ENCODE measurements at places on chromosomes 11 and 22.

DNA sequence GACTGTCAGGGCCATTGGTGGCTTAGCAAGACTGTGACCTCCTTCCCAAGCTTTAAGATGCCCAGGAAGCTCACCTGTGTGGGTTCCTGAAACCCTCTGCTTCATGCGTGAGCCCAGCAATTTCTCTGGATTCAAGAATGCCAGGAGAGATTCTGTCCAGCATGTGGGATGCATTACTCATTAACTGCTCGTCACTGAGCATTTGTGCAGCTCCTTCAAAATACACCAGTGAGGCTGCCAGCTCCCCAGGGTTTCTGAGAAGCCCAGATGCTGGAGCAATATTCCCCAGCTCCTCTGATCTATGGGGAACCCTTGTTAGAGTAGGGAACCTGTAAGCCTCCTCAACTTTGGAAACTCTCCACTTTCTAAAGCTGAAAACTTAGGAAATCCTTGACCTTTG, 126.5 kb downstream of the CHST1 start:
- DNase-seq = no peak

DNA sequence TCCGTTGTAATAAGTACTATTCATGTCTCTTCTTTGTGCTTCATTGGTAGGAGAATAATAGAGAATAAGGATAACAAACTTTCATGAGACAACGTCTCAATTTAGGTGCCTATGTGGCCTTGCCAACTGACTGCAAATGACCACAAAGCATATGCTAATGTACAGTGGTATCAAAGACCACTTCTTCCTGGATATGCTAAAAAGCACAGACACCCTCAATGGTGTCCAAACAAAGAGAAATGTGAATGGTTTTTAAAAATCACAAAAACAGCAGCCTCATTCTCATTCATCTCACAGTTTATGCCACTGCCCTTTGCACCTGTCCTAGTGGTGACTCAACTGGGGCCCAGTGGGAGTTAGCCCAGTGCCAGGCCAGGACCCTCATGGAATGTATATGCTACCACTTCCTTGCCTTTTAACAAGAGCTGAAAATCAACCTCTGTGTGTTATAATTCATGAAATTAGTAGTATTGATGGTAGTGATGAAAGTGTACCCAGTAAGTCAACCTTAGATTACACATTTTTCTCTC, 65.2 kb upstream of the MTMR2 start:
- DNase-seq = no peak

- no peak for DNase-seq
Measured at GRCh38 chr11:124893781-124894401, 3.8 kb downstream of the ROBO4 start.

DNA sequence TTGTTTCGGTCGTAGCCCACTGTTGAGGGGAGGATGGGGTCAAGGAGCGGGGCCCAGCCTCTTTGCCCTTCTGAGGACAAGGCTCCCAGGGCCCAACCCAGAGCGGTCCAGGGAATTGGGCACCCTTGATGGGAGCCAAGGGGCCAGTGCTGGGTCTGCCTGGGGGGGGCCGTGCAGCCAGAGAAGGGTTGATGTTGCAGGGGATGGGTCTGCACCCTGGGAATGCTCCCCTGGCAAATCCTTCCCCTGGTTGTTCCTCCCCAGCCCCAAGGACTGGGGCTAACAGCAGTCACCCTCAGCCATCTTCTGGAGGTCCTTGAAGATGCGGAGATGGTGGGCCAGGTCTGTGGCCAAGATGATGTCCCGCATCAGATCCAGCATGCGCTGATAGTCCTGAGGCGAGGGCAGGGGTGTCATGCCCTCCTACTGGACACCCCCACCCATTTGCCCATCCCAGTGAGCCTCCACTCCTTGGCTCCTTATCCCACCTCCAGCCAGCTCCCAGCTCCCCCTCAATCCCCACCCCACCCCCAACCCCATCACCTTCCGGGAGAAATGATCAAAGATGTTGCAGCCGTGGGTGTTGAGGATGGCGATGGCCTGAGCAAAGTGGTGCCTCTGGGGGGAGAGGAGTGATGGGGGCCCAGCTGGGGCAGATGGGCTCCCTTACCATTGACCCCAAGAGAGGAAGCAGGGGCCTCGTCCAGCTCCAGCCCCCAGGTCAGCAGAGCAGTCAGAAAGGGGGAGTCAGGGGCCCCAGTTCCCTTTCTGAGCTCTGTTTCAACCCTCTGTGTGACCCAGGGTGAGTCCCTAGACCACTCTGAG, 95.0 kb downstream of the PDE2A start:
- DNase-seq = no peak

DNA sequence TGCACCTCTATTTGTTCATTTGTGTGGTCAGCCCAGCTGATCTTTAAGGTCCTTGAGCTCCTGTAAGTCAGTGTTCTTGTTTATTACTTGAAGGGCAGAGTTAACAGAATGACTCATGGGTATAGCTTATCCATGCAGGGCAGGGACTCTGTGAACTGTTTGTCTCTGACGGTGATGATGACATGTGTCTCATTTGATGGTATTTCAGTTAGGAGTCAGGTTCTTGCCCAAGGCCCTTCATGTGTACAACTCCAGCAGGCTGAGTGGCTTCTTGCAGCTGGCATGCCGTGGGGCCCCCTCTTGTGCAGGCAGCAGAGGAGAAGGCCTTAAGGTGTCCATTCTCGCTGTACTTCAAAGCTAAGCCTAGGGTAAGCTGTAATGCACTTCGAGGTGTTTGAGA, 165.1 kb downstream of the DBX1 start:
- no peak for DNase-seq

GRCh38 chr11:125074511-125075241, 11.6 kb downstream of the SLC37A2 start:
- no peak for DNase-seq

Data from stimulated activated naive CD4-positive, alpha-beta T cell (primary cell).